ENCODE measurements at places on chromosomes 13 and 19.

GRCh38 chr13:43657485-43657884 lies 129.3 kb downstream of the ENOX1 start:
- DNase-seq: no peak

- DNase-seq: no peak
These were observed 5.5 kb downstream of the MAB21L1 start for GRCh38 chr13:35470671-35471661.

DNA sequence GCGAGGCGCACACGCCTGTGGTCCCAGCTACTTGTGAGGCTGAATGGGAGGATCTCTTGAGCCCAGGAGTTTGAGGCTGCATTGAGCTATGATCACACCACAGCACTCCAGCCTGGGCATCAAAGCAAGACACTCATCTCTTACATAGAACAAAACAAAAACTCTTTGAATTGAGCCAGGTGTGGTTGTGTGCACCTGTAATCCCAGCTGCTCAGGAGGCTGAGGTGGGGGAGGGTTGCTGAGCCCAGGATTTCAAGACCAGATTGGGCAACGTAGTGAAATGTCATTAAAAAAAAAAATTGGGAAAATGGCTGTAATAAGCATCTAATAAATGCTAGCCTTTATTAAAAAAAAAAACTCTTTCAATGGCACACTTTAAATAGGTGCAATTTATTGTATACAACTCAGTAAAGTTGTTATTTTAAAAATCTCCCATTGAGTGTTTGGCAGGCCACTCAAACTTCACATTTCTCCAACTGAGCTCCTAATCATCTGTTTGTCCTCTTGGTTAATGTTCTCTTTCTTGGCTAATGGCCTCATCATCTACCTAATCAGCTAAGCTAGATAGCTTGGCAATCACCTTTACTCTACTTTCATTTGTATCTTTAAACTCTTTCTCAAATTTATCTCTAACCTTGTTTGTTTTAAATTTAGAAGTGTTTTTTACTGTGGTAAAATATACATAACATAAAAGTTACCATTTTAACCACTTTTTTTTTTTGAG lies 28.1 kb upstream of the HMGB1 start:
- DNase-seq: no peak

GRCh38 chr19:28159065-28159464 lies 1053.9 kb downstream of the UQCRFS1 start:
- no peak for DNase-seq

GRCh38 chr13:74708629-74709028 lies 574.4 kb upstream of the KLF12 start:
- DNase-seq: no peak

DNA sequence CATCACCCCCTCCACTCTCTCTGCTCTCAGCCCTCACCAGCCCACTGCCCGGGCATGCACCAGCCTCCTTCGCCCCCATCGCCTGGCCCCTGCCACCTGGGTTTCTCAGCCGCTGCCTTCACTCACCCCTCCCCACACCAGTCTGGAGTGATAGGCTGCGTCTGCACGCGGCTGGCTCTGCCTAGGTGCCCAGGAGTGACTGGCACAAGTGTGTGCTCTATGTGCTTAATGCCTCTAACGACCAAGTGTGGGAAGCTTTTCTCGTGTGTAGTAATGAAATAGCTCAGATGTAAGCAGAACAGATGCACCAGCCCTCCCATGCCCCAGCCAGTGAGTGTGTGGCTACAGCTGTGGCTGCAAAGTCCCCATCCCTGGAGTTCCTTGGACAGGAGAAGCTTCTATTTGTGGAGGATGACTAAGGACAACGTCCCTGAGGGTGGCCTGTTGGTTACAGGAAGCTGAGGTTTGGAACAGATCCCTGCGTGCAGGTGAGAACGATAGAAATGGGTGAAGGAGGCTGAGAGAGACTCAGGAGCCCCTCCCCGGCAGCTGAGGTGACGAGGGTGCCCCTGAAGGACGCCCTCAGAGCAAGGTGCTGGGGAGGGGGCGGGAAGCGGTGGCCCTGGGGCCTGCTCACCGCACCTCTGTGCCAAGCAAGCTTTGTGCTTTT lies 35.6 kb downstream of the ATP11A start:
- DNase-seq: peak; percentile 49

- DNase-seq: peak; percentile 75
These were observed 1.0 kb downstream of the IRF2BP1 start for GRCh38 chr19:45884682-45885555.

DNA sequence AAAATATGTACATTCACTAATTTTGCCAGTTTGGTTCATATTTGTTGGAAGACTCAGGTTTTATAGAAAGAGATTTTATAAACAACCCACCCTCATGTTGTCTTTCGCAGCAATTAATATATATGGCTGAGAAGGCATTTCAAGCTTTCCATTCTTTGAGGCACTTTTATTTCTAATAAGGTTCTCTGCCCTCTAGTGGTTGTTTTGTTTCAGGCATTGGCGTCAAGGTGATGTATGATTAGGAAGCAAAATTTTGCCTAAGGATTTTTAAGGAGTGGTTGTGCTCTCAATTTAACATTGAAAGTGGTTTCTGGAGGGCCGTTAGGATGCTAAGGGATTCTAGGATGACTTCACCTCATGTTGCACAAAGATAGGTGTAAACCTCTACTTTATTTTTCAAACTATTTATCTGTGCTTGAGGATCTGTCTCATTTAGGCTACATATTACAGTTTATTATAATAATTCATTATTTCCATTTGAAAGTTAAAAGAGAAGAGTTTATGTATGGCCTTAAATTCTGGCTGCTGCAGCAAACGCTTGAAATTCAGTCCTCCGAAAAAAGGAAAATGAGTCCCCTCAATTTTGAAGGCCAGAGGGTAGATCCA lies 35.9 kb downstream of the OXGR1 start:
- DNase-seq: peak; percentile 29

- DNase-seq: no peak
These were observed 132.6 kb downstream of the OLFM4 start for GRCh38 chr13:53161251-53161650.

GRCh38 chr13:77062097-77062496 lies 35.1 kb upstream of the FBXL3 start:
- DNase-seq: no peak

DNA sequence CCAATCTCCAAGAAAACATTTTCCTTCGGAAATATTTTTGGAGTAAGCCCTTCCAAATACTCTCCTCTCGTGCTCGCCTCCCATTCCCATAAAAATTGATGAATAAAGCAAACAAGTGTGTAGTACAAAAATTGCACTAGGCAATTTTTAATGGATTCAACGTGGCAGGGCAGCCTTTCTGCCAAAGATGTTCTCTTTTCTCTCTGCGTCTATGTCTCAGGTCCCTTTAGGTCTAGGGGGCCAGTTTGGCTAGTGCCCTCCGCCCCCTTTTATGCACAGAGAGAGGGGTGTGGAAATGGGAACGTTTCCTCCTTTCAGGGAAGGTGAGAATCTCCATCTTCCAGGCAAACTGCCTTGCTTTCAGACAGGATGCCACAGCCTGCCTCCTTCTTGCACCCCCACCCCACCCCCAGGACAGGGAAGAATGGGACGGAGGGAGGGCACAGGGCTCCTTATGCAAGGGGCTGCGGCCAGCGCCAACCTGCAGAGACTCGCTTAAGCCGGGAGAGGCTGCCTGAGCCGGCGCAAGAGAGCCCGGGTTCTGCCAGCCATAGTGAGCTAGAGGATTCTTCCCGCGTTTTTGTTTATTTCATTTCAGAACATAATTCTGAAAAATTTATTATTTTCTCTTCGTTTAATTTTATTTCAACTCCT lies 2.7 kb upstream of the ZIC2 start:
- DNase-seq: peak; percentile 72

- no peak for DNase-seq
These were observed 155.6 kb downstream of the TM9SF2 start for GRCh38 chr13:99656844-99657381.

- no peak for DNase-seq
These were observed 1405.1 kb downstream of the PCDH9 start for GRCh38 chr13:65825039-65825438.

DNA sequence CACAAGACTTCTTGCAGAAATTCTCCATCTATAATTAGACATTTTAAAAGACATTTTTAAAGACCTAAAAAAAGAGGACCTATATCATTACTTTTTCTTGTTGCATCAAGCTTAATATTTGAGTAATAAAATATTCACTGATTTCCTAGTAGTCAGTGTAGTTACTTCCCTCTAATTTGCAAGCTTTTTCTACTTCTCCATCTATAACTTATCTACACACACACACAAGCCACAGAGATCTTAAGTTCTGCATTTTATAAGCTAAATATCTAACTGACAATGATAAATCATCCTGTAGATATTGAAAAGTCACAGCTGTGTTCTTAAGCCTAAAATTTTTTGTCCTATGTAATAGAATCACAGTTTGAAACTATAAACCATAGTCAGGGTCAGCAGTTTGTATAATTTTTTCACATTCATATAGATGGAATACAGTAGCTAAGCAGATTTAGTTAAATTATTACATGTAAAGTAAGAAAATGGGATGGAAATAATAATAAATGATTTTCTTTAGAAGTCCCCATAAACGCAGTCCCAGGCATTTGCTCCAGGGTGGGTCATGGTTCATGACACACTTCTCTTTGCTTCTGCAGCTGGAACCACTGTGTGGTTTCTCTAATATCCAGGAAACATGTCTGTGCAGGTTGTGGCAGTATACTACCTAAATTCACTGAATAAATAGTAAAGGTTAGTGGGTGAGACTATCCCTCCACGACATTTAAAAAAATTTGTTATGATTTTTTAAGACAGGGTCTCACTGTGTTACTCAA lies 60.2 kb downstream of the ESD start:
- no peak for DNase-seq

GRCh38 chr19:3538965-3539755 lies at the start of gene TEKTIP1:
TEKTIP1 (plus strand) TSS chr19:3539174; CDS start chr19:3539178, 4 bp downstream.
- no peak for DNase-seq

GRCh38 chr13:110637275-110637674 lies 21.9 kb downstream of the NAXD start:
- no peak for DNase-seq

GRCh38 chr19:36244066-36244465 lies 29.2 kb downstream of the ZNF146 start:
- DNase-seq: no peak

DNA sequence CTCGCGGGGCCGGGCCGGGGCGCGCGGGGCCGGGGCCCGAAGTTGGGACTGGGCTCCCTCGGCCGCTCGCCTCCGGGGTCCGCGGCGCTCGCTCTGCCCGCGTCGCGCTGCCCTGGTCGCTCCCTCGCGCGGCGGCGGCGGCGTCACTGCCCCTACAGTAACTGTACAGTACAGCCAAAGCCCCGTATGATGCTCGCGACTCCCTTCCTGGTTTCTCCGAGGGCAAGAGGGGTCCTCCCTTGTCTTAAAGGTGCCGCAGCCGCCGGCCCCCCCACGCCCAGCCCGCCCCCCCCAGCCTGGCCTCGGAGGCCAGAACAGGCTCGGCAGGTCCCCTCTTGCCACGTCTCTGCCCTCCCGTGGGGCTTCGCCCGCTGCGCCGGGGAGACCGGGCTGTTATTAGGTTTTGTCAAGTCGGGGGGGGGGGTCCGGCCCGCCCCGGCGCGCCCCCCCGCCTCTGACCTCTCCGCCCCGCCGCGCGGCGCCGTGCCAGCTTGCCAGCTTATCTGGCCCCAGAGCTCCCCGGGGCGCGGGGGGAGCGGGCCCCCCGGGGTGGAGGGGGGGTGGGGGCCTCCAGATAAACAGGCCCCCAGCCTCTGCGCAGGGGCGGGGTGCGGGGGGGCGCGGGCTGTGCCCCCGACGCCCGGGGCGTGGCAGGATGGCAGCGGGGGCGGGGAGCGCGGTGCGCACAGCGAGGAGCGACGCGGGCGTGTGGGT lies at the start of gene ZBTB7A:
TSS of gene ZBTB7A (minus strand) at position 218 of the 714 bp plus-strand sequence. CDS start 11,667 bp downstream, outside the sequence.
- DNase-seq: peak; percentile 86

DNA sequence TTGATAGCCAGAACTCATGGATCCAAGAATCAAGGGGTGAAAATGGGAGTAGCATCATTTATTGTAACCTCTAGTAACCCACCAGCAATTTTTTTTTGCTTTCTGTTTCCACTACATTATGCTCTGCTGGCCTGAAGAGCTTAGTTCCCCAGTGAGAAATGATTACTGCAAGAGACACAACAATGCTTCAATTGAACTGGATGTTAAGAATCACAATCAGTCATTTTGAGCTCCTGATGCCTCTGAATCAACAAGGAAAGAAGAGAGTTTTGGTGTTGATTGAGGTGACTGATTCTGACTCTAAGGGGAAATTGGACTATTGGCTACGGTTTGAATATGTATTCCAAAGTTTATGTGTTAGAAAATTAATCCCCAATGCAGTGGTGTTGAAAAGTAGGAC lies 1084.4 kb downstream of the SLITRK1 start:
- DNase-seq: no peak

DNA sequence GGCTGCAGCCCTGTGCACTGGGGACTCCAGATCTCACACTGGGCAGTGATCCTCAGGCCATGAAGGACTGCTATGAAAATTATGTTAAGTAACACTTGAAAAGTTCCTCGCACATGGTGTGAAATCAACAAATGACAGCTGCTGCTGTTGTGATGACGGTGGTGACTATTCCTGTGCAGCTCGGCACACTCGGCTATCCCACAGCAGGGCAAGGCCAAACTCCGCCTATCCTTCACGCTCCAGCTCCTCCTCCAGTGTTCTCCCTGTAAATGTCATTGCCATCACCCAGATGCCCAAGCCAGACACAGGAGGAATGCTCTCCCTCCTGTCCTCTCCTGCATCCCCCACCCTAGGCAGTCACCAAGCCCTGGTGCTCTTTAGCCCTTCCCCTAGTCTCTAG lies 31.3 kb downstream of the GRIK5 start:
- no peak for DNase-seq

DNA sequence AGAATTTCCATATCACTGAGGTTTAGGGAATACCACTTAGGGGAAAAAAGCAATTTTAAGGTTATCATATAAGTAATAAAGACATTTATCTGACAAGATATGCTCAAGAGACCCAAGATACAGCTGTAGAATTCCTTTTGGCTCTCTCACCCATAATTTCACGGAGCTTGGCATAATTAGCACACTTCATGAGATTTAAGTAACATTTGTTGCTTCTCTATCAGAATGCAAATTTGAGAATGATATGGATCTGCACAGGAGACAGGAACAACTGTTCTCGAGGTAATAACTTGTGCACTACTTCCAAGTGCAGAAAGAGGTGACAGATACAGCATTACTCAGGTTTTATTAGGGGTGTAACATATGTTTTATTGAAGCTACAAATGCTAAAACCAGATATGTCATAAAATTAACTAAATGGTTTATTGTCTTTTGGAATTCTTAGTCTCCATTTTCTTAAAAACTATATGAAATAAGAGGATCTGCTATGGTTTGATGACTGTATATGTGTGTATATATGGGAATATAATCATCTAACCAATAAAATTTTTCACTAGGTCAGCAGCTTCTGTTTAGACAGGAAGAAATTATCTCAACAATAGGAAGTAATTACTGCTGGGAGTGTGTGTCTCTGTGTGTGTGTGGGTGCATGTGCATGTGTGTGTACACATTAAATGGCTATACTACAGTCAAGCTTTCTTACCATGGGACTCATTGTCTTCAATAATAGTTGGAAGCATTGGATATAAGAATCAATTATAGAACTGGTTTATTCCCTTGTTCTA lies 401.3 kb downstream of the PCDH17 start:
- no peak for DNase-seq

- DNase-seq: peak; percentile 90
These were observed at the start of gene SPATA13 for GRCh38 chr13:24160458-24161009. SPATA13 (plus strand) TSS chr13:24160720; CDS start chr13:24222930, 62,210 bp downstream.

Measured in NB4 (cell line).